ENCODE measurements at places on chromosomes 12 and 14.

GRCh38 chr12:121139286-121139685 lies 6.6 kb downstream of the P2RX7 start:
- no peak for DNase-seq

DNA sequence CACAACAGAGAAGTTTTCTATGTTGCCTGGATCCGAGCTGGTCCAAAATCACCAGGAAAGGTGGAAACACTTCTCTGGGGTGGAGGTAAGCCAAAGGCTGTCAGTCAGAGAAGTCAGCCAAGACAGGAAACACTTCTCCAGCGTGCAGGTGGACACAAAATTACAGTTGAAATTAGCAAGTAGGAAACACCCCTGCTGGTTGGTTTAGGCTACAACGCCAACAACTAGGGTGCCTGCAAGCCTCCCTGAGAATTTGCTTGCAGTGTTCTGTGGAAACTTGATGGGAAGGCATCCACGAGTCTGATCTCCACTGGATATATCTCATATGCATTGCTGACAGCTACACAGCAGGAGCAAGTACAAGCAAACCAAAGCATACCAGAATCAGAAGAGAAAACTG lies 600.5 kb downstream of the RERGL start:
- DNase-seq = no peak

DNA sequence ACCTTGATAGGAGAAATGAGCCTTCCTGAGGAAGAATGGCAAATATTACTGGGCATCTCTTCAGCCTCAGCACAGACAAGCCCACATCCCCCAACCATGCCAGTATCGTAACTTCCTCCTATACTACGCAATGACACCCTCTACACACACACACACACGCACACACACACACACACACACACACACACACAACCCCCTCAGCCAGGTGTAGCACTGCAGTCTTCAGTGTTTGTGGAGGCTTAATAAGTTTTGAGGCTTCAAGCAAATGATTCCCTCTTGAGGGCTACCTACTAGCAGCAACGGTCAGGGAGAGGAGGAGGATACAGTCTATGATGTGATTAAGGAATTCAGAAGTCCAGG lies 1.6 kb downstream of the DGKA start:
- no peak for DNase-seq

DNA sequence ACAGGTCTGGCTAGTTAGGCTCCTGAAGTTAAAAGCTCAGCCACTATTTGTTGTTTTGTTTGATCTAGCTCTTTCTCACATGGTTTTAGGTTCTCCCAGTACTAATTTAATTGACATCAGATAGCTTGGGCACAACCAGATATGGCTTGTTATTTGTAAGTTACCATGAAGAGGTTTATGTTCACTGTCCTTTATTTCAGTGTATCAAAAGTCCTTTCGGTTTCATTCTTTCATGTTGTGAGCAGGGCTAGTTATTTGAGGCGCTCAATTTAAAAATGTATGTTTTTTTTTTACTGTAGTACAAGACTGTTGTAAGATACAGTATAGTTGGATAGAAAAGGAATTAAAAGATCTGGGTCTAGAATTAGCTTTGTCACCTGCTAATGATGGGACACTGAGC lies 7.0 kb downstream of the GPX2 start:
- no peak for DNase-seq
